ENCODE measurements at places on chromosomes 1 and 21.

- DNase-seq, result no peak
Observed at GRCh38 chr1:243236604-243237252, 18.4 kb downstream of the CEP170 start.

DNA sequence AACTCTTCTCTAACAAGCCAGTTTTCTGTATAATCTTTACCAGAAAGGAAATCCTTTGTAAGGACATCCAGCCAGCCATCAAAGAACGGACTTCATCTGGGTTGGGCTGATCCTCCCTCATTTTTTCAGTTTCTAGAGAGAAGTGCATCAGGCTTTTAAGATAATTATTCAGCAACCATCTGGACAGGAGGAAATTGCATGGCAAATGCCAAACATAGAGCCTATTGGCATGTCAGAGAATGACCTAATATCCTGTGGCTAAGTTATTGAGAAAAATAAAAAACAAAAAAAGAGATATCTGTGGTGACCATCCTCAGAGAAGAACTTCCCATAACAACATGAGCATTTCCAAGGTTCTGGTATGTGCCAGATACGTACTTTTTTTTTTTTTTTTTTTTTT is 74.9 kb upstream of the BEND5 start:
- no peak for DNase-seq

DNA sequence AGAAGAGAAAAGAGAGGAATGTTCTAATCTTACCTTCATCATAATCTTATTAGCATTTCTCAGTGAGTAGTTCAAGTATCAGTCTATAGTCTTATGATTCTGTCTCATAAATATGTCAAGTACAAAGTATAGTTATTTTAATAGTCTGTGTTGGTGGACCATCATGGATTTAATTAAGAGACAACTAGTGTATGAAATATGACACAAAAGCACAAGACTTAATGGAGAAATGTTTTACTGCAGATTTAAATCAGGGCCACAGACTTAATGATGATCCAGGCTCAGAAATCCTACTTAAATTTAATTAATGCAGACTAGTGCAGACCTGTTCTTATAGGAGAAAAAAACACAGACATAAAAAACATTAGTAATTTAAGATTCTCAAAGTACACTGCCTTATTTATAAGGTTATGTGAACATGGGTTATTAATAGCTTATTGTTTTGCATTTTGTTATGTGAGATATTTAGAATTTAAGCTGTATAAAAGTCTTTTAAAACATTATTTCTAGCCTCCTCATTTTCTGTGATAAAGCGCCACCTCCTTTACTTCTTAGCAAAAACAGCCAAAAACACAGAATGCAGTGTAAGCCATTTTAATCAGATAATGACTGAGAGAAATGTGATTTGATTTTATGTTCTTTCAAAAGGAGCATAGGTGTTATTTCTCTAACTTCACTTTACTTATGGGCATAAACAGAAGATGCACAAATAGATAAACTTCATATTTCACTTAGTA is 255.0 kb upstream of the SNX7 start:
- no peak for DNase-seq

- DNase-seq, result no peak
Observed at GRCh38 chr21:37945036-37945435, 28.8 kb upstream of the KCNJ6 start.

- DNase-seq, result no peak
Observed at GRCh38 chr21:33256019-33256418, 10.1 kb upstream of the IL10RB start.

GRCh38 chr1:230320804-230321203 is 105.3 kb downstream of the PGBD5 start:
- DNase-seq, result no peak

DNA sequence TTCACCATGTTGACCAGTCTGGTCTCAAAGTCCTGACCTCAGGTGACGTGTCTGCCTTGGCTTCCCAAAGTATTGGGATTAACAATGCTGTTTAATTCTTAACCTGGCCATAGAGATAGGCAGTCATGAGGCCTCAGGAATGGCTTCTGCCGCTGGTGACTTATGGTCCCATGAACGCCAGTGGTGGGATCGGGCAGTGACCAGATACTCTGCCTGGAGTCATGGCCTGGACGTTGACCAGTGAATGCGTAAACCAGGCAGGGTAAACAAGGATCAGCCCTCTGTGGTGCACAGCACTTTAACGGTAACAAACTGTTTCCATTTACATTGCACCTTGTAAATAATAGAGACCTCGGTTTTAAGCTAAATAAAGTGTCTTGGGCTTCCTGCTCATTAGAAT is 23.0 kb downstream of the MTARC1 start:
- no peak for DNase-seq

DNA sequence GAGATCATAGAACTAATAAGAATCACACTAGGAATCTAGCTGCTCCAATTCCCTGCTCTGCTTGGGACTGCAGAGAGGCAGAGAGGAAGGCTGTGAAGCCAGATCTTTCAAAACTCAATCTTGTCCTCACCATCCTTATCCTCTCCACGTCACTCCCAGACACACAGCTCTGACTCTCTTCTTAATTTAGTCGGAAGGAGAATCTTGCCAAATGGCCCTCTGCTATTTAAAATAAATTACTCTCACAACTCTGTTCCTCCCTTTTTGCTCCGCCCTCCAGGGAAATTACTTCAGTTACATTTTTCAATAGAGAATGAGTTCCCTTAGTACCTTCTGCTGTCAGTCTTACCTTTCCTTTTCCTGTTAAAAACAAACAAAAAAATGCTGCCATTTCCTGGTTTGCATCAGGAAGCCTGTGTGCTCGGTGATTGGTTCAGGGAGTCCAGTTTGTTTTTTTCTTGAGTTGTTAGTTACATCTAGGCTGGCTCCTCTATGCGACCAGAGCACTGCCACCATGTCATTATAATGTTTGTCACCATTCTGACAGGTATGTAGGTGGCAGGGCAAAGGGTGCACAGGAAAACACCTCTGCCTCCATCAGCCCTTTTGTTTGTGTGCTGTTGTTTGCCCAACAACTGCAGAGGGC is 80.1 kb downstream of the FCRL5 start:
- no peak for DNase-seq

All from stimulated activated CD4-positive, alpha-beta T cell treated with anti-CD3 and anti-CD28 coated beads, Interleukin-1b, Interleukin-23, amount 100 ng/mL, for 4 hours (primary cell).